ENCODE measurements at places on chromosomes 4 and X.

DNA sequence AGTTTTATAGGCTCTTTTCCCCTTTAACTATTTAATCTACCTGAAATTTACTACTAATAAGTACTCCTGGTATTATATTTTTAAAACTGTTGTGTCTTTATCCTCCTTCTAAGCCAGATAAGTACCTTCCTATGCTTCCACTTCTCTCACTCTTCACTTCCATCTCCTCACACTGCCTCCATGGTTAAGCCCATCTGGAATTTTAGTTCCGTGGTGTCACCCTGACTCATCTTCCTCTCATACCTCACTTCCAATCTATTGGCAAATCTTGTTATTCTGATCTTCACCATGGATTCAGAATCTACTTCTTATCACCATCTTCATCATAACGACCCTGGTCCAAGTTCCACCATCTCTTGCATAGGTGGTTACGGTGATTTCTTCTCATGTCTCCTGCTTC lies 32.7 kb upstream of the DAPP1 start:
- DNase-seq = no peak

- DNase-seq = no peak
Measured at GRCh38 chr4:183146478-183146877, 47.4 kb downstream of the WWC2 start.

DNA sequence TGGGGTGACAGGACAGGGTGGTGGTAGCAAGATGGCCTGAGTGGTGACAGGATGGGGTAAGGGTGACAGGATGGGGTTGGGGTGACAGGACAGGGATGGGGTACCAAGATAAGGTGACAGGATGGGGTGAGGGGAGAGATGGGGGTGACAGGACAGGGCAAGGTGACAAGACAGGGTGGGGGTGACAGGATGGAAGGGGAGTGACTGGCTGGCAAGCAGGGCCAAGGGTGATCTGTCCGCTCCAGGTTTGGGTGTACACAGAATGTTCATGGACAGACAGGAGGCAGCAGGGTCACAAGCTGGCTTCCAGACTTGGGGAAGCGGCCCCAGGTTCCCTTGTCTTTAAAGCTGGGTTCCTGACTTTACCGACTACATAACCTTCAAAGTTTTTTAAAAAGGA lies 23.3 kb downstream of the RNF212 start:
- DNase-seq = no peak

DNA sequence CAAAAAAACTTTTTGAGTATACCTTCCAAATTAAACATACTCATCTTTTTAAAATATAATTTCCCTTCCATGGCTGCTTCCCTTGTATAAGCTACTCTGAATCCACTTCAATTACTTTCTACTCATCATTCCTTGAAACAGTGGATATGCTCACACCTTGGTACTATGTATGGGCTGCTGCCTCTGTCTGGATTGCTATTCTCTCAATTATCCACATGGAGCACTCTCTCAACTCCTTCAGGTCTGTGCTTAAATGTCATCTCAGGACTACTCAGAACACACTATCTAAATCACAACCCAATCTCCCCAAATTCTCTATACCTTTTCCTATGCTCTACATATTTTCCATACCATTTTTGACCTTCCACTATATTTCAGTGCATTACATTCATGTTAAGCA lies 898.9 kb upstream of the EPHA5 start:
- no peak for DNase-seq

DNA sequence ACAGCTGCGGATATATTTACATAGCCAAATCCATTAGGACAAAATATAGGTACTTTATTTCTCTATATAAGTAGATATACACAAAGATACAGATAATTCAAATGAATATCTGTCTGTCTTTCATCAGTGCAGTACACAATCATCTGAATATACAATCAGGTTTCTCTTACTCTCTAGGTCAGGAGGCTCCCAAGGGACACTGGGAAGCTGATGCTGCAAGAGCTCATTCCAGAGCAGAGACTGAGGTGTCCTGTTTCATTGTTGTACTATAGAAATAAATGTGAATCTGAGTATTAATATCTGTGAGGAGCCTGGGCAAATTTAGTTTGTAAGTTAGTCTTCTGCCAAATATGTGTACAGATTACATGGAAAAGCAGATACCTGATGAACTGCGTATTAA lies 4.2 kb downstream of the TLL1 start:
- DNase-seq = no peak

- DNase-seq = no peak
Measured at GRCh38 chr4:186936496-186937375, 213.1 kb upstream of the FAT1 start.

DNA sequence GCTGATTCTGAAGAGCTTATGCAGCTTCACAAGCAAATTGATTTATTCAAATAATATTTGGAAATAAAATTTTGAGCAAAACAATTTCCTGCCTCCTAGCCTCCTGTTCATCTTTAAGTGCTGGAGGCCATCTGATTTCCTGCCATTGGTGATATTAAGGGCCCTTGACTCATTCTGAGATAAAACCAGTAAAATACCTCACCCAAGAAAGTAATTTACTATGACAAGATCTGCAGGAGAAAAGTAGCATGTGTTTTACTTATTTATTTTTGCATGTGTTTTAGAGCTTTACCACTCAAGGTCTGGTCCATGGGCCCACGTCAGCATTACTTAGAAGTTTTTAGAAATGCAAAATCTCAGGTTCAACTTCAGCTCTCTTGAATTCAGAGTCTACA lies 67.7 kb downstream of the DCLK2 start:
- no peak for DNase-seq

- DNase-seq = no peak
Measured at GRCh38 chr4:25421816-25422525, 44.9 kb downstream of the ANAPC4 start.

DNA sequence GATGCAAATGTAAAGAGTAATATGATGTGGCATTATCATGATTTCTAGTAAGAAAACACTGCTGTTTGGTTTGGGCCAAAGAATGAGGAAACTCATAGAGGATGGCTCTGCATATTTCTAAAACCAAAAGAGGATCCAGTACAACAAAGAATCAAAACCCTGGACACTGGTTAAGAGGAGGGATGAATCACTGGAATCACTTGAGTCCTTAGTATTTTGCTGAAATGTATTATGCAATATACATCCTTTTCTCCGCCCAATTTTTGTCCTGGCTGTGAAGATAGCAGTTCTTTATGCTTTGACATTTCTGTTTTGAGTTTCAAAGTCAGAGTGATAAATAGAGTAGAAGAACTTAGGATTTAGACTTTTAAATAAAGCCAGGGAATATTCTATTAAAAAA lies 345.9 kb downstream of the PACRGL start:
- no peak for DNase-seq

GRCh38 chrX:30301208-30301607 lies 8.0 kb downstream of the NR0B1 start:
- no peak for DNase-seq

DNA sequence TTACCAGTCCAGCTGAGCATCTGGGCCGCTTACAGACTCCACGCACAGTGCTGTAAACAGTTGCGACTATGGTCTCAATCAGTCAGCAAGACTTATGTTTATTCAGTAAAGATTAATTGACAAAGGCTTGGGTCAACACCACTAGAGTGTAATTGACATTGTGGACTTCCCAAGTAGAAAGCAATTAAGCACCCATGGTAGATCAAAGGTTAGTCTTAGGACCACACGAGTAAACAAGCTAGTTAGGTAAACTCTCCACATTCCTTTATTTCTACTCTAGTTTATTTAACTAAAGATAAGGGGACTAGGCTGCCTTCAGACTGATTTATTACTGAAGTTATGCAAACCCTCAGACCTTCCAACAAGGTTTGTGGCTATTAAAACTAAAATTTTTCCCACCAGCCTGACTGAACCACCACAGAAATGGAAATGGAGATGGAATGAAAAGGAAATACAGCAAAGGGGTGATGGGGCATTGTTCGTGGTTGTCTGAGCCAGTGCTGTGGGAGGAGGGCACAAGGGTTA lies 44.2 kb downstream of the MTHFD2L start:
- no peak for DNase-seq

- DNase-seq = no peak
Measured at GRCh38 chr4:86330961-86331742, 28.7 kb downstream of the MAPK10 start.

DNA sequence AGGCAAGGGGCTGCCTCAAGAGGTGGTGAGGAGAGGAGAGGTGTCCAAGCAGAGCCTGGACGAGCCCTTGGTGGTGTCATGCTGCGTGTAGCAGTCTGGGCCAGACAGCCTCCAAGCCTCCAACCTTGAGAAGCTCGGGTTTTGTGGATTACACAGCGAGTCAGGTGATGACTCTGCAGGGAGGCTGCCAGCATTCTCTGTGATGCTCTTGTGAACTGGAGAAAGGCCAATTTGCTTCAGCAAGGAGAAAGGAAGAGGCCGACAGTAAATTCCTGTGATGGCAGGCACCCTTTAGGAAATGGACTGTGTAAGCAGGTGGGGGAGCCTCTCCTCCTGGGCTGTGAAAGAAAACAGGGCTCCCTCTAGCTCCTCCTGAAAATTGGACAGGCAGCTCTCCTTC lies 36.0 kb upstream of the CD99L2 start:
- DNase-seq = no peak

- no peak for DNase-seq
Measured at GRCh38 chr4:160563552-160564282, 1460.8 kb downstream of the RAPGEF2 start.

DNA sequence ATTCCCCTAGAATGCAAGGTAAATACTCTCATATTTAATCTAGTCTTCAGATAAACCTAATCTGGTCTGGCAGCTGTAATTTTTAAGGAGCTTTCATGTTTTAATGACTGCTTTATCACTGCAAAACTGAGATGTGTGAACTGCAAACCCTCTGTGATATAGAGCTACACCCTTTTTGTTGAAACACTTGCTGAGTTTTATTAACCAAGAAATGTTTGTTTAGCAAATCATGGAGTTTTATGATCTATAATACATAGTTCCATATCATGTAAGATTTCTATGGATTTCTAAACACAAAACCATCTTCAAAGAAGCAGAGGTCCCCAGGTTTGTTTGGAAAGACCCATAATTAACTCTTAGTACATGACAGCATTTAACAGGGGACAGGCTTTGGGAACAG lies 126.4 kb downstream of the BTC start:
- DNase-seq = no peak

GRCh38 chr4:70895811-70896491 lies 6.2 kb upstream of the MOB1B start:
- no peak for DNase-seq

DNA sequence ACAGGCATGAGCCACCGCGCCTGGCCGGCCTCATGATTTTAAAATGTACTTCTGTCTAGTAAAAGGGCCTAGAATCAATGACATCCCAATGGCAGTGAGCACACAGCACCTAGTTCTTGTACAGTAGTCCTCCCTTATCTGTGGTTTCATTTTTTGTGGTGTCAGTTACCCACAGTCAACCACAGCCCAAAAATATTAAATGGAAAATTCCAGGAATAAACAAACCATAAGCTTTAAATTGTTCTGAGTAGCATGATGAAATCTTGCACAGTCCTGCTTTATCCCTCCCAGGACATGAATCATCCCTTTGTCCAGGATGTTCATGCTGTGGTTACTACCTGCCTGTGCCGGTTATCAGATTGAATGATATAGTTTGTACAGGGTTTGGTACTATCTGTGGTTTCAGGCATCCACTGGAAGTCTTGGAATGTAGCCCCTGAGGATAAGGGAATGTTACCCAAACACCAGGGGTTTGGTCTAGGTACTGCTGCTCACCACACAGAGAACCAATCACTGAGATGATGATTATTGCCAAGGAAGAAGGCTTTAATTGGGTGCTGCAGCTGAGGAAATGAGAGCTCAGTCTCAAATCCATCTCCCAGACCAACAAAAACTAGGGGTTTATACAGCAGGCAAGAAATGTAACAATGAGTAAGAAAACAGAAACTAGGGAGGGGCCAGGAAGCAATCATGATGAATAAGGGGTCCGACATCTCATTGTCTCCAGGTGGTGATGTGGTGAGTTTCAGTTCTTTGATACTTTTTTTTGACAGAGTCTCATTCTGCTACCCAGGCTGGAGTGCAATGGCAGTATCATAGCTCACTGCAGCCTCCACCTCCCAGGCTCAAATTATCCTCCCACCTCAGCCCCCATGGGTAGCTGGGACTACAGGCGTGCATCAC lies 16.2 kb upstream of the FHL1 start:
- DNase-seq = no peak

- no peak for DNase-seq
Measured at GRCh38 chr4:166169111-166169510, 296.1 kb downstream of the TLL1 start.

DNA sequence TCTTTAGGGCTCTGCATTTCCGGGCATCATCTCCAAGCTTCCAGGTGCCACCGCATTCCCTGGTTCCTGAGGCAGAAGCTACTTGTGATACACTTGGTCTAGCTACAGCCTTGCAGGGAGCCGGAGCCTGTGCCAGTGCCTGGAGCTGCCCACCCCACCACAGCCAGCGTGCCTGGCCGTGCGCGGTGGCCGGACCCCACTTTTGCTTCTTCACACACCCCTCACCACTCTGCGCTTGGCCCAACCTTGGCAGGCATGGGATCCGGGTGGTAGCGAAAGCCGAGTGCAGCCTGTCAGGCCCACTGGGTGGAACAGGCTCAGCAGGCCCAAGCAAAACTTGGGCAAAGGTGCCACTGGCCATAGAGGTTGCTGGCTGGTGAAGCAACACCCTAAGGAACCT lies 823.7 kb downstream of the GLUD2 start:
- DNase-seq = no peak

GRCh38 chr4:118398226-118399090 lies 45.7 kb upstream of the PRSS12 start:
- no peak for DNase-seq

DNA sequence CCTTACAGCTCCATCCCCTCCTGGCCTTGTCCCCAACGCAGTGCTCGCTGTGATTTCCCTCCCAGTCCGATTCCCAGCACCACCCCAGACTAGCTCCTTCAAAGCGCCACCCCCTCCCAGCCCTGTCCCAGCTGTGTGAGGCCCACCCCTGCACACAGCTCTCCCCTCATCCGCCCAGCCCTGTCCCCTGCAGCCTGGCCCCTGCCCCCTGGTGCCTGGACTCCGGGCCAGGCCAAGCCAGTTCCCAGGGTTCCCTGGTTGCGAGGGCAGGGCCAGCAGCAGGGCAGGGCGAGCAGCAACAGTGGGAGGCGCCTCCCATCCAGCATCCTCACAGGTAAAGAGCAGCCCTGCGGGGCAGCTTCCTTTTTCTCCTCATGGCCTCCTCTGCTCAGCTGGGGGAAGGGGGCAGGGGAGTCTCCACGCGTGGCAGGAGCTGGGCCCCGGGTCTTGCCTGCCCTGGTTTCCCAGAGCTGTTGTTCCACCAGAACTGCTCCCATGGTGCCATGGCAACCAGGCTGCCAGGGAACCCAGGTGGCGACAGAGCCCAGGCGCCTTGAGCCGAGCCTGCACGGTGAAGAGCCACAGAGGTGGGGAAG lies 24.8 kb downstream of the IQSEC2 start:
- DNase-seq = no peak

- no peak for DNase-seq
Measured at GRCh38 chr4:111475001-111475400, 670.3 kb upstream of the FAM241A start.

- DNase-seq = no peak
Measured at GRCh38 chrX:153945956-153946943, 1.8 kb upstream of the RENBP start.

- no peak for DNase-seq
Measured at GRCh38 chr4:70364002-70364401, 3.4 kb downstream of the SMR3A start.
